ENCODE measurements at places on chromosomes 13 and 19.
A peak's percentile ranks its signal among the peaks of the same experiment; 100 is the strongest.

DNA sequence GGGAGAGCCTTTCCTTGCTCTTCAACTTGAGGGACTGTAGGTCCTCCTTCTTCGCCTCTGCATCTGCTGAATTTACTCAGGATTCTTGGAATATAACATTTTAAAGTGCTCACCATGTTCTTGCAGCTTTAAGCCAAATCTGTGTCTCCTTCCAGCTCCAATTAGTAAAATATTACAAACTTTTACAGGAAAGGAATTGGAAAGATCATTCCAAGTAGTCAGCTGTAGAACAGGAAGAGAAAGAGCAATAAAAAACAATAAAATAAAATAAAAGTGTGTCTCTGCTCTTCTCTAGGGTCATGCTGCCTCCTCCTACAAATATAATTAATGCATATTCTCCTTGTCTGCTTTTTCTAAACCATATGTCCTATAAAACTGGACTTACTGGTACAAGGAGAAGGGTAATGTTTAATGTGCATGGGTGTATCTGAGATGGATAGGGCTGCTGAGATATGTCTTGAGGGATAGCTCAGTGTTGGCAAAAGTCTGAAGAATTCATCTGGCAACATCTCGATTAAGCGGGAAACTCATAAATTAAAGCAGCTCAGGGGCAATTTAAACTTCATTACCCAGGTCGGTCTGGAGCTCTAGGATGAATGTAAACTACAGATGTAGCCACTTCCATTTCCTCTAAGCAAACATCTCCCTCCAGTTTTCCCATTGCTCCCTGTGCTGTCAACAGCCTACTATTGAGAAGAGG is 25.0 kb downstream of the ENOX1 start:
- DNase-seq: no peak

DNA sequence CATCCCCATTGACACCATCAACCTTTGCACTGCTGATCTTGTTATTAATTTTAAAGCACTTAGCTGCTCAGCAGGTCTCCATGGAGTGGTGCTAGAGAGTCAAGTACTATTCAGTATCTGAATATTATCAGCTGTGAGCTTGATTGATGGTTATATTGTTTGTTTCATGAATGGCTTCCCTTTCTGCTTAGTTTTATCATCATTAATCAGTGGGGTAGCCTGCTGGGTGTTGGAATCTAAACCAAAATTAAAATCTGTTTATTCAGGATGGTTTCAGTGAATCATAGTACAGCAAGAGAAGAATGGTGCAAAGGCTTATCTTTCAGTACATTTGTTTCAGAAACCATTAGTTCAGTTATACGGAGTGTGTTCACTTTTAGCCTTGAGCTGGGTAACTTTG is 42.5 kb upstream of the SCEL start:
- no peak for DNase-seq

DNA sequence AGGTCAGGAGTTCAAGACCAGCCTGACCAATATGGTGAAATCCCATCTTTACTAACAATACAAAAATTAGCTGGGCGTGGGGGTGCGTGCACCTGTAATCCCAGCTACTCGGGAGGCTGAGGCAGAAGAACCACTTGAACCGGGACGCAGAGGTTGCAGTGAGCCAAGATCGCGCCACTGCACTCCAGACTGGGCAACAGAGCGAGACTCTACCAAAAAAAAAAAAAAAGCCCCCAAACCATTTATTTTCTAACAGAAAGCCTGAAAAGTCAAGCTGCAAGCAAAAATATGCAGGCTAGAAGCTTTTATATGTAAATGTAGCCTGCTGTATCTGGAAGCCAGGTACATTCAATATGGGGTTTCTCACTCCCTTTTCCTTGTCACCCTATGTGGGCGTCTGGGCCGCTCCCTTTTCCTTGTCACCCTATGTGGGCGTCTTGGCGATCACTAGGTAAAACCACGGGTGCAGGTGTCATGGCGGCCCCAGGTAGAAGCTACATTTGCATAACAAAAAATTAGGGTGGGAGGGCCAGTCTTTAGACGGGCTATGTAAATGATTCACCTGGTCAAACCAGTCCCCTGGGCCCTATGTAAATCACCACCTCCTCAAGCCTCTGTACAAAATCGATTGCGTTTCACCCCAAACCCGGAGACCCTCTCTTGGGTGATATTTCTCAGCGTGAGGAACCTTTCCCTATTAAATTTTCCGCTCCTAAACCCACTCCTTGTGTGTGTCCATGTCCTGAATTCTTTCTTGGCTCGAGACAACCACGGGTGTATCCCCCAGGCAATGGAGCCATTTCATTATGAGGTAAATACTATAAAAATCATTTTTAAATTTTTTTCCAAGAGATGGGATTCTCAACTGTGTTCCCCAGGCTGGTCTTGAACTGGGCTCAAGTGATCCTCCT is 2.1 kb downstream of the TRIM13 start:
- DNase-seq: no peak

- DNase-seq: no peak
Measured at GRCh38 chr13:21541980-21542379, 62.0 kb downstream of the MICU2 start.

- DNase-seq: no peak
Measured at GRCh38 chr13:33135097-33135496, 118.9 kb downstream of the KL start.

GRCh38 chr19:46296722-46297461 is at the start of gene HIF3A:
Gene HIF3A (plus strand): TSS chr19:46297042. CDS start chr19:46297077, 35 bp downstream.
- DNase-seq: no peak

DNA sequence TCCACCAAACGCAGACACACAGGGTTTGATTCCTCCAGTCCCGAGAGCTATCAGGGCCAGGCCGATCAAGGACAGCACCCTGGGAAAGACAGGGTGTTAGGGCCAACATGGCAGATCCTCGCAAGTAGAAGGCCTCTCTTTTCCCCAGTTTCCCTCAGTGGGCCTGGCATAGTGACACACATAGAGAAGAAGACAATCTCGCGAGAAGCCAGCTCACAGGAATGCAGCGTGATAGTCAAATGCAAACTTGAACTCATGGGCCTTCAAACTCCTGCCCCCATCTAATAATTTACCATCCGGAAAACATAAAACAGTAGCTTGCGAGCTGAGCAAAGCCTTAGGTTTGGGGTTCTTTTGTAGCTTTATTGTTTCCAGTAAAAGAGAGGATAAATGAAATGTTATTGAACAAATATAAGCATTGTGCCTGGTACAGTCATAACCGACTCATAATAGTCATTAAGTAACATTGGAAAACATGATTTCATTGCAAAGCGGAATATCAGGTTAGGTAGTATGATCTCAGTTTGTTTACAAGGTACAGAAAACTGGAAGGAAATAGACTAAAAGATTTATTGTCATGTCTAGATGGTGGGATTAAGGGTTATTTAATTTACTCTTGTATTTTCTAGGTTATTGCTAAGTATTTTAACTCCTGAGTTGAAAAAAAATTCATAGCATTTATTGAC is 30.5 kb downstream of the SLC15A1 start:
- no peak for DNase-seq

DNA sequence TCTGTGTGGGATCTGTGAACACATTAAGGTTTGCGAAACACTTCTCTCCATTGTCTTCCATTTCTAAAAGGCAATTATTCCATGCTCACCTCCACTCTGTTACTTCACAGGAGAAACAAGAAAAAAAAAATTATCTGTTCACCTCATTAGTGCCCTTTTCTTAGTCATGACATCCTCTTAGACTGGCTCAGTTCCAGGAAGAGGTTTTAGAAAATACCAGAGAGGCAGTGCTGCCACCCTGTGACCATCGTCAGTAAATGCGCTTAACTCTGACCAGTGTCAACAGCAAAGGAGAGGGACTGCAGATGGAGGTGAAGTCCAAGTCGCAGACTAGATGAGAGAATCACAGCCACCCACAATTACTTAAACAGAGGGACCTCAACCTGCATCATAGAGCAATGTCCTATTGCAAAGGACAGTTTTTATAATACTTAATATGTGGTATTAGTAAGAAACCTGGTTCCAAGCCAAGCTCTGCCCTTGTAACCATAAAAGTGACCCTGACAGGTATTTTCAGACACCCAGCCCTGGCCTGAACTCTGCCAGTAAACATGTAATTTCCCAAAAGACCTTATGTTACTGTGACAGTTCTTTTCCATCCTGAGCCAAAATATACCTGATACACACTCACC is 19.4 kb downstream of the CEACAM21 start:
- peak; percentile 36 for DNase-seq

DNA sequence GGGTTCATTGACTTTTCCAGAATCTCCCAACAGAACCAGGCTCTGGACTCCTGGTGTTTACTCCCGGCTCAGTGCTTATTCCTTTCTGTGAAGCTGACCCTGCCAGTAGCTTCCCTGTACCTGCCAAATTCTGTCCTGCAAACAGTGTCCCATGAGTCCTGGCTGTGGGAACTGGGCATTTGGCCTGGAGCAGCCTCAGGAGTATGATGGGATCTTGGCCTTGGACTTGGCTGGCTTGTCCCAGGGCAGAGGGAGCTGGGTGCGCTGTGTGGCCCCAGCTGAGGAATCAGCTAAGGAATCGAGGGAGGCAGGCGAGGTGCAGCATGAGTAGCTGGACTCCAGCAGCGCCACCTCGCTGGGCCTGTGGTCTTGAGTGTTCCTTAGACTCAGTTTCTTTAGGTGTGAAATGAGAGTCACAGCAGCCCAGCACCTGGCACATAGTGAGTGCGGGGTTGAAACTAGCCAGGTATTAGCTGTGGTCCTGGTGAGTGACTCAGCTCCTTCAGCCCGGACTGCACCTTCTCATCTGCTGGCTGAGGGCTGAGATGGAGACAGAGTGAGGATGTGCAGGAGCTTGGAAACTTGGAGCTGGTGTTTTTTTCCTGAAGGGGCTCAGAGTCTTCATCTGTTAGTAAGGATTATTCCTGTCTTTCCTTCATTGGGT is 10.4 kb downstream of the CLASRP start:
- DNase-seq: no peak

GRCh38 chr19:31674503-31675192 is 325.4 kb upstream of the TSHZ3 start:
- DNase-seq: no peak

DNA sequence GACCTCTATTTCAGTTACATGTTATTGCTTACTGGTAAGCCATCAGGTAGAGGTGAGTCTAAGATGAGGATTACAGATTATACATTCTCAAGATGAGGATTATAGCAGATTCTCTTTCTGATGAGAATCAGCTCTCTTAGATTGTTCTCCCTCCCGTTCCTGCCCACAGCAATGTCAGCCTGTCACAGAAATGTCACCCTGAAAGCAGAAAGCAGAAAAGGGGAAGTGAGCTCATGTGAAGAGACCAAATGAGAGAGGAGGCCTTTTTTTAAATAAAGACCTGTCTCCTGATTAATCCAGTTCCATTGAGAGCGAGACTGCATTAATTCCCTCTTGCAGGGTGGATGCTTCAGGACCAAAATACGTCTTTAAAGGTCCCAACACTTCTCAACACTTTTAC is 445.6 kb downstream of the KCTD12 start:
- no peak for DNase-seq

DNA sequence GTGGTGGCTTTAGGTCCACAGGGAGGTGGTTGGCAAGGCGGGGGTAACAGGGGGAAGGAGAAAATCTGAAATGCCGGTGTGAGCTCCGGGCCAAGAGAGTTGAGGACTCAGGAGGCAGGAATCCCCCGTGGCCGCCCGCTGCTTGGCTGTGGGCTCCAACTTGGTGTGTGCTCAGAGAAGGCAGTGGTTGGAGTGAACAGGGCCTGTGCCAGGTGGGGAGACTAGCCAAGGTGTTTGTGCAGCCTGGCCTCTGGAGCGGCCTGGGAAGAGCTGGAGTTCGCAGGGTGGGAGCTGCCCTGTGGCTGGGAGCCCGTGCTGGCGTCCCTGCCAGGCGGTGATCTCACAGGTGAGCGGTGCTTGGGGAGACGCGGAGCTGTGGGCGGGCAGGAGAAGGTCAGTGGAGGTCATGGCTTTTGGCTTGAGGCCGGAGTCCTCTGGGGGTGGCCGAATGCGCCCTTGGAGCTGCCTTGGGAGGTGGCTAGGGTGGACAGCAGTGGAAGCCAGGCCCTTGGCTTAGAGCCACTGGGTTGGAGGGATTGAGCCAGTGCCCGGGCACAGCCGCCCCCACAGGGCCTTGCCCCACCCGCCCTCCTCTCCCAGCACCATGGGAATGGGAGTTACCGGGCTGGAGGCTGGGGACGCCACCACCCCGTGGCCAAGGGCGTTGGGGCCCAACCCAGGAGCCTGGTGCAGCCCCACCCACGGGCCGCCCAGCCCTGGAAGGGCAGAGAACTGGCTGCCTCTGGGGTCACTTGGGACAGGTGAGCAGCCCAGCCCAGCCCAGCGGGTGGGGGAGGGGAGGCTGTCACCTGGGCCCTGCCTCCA is 7.1 kb upstream of the CIRBP start:
- no peak for DNase-seq

DNA sequence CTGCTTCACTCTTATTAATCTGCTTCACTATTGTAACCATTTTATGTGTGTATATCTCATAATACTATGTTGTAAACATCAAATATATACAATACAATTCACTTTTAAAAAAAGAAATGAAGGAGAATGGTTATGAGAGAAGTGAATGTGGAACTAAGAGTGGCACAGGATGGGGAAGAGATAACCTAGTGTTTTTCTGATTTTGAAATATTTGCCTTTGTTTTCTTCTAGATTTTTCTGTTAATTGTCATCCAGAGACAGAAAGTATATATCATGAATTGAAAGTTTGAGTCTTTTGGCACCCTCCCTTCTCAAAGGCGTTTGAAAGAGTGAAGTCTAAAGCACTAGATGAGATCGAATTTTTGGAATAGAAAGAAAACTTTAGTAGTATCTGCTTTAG is 2.8 kb downstream of the DNAJC3 start:
- DNase-seq: no peak

GRCh38 chr19:46992699-46993535 is 26.7 kb upstream of the NPAS1 start:
- no peak for DNase-seq

All from stimulated activated CD8-positive, alpha-beta memory T cell treated with anti-CD3 and anti-CD28 coated beads, Interleukin-12 subunit alpha, Interleukin-12 subunit beta, amount 100 ng/mL, for 1 hour (primary cell).